ENCODE measurements at places on chromosomes 3 and 15.

DNA sequence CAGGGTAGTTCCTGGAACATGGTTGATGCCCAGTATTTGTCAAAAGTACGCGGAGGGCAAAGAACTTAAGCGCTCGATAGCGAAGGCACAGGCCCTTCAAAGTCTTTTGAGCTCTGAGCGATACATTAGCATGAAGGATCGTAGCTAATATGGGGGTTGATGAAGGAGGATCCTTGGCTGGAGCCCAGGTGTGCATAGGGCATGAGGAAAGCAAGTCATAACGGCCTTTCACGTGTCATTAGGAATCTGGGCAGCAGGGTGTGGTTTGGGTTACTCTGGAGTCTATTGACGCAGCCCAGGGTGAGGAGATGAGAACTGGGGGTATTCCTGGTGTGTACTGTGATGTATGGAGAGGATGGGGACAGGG, 31.7 kb downstream of the SPINK8 start:
- peak; percentile 44 for DNase-seq

- peak; percentile 45 for DNase-seq
These were observed 44.6 kb downstream of the CORO2B start for GRCh38 chr15:68623301-68623892.

DNA sequence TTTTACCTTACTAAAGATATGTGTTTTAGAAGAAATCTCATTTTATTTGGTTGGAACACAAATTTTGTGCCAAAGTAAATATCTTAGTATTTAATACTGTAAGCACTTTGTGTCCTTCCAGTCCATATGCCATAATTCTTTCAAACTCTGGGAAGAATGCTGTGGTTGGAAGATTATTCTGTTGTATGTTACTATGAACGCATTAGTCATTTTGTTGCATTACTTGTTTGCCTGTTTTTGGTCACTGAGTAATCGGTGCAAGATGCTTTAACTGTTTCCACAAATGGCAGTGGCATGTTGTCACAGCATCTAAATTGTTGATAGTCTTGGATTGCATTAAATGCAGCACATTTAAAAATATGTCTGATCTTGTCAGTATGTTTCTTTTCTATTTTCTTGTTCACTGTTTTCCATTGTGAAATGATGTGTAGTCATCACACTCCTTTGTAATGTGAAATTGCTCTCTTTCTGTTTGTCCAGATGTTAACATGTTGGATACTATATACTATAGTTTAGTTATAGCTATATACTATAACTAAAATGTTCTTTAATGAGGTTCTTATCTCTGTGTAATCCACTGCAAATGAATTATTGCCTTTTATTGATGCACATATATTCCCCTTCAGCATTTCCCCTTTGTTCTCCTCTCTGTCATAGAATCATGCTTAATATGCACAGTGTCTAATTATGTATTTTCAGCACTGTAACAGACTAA, 89.9 kb upstream of the FLNB start:
- peak; percentile 85 for DNase-seq

GRCh38 chr3:123790254-123791072, 93.7 kb downstream of the MYLK start:
- no peak for DNase-seq

DNA sequence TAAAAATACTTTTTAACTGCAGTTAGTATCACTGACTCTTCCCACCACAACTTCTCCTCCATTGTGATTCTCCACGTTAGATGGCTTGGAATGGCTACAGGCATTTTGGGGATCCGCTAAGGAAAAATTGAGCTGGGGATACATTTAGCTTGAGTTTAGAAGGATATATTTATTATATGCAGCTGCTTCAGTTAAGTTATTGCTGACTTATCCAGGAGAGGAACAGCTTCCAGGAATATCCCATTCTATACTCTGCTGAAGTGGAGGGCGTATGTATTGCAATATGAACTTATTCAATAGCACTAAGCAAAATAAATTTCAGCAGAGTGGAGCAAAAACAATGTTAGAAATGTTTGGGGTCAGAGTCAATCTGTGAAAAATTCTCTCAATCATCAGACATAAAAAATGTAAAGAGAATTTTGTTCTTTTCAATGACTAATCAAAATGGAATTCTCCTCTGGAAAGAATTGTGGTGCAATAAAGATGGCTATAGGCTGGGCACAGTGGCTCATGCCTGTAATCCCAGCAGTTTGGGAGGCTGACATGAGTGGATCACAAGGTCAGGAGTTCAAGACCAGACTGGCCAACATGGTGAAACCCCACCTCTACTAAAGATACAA, 84.7 kb downstream of the NCEH1 start:
- DNase-seq = peak; percentile 76

DNA sequence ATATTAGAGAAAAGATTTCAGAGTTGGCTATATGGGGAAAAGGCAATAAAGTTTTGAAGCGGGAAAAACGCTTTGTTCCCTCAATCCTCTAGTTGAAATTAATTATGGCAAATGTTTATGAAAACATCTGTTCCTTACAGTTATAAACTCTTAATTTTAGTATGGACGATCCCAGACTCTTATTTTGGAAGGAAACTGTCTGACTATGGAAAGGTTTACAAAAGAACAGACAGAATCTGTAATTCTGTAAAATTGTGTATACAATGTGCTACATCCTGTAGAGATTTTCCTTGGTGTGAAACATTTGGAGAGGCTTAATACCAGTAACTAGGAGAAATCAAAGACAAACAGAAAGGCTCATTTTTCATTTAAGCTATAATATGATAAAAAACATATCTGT, 311.8 kb downstream of the TBC1D5 start:
- DNase-seq = no peak

All from fibroblast of lung (primary cell).